ENCODE measurements at places on chromosomes 6 and 20.

DNA sequence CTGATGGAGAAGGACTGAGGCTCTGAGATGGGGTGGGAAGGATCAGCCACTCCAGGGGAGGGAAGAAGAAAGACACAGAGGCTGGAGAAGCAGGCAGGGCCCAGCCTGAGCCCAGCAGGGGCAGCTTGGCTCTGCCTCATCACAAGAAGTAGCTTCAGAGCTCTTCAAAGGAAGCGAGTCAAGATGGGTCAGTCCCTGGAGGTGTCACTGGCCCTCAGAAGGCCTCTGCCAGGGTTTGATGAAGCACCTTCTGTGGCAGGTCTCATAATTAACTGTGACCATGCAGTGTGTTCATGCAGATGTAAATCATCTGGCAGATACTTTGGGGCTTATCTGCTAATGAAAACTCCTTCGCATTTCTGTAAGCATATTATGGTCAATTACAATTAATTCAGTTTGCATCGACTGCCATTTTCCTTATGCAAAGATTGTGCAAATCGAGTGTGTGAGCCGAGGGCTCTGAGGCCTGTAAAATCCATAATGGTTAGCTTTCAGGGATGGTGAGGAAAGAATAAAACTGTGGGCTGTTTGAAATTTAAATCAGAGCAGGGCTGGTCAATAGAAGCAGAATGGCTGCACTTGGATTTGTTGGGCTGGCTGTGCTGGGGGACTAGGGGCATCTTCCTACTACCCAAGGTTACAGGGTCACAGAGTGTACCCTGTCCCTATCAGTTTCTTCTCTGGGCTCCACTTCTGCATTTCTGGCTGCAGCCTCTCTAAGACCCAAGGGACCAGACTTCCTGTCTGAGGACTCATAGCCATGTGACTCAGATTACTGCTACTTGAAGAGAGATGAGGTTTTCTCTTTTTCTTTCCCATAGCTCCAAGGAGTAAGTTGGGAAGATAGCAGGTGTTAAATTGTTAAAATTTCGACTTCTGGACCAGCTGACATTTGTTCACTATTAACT is 376.6 kb downstream of the DHX35 start:
- DNase-seq = no peak

DNA sequence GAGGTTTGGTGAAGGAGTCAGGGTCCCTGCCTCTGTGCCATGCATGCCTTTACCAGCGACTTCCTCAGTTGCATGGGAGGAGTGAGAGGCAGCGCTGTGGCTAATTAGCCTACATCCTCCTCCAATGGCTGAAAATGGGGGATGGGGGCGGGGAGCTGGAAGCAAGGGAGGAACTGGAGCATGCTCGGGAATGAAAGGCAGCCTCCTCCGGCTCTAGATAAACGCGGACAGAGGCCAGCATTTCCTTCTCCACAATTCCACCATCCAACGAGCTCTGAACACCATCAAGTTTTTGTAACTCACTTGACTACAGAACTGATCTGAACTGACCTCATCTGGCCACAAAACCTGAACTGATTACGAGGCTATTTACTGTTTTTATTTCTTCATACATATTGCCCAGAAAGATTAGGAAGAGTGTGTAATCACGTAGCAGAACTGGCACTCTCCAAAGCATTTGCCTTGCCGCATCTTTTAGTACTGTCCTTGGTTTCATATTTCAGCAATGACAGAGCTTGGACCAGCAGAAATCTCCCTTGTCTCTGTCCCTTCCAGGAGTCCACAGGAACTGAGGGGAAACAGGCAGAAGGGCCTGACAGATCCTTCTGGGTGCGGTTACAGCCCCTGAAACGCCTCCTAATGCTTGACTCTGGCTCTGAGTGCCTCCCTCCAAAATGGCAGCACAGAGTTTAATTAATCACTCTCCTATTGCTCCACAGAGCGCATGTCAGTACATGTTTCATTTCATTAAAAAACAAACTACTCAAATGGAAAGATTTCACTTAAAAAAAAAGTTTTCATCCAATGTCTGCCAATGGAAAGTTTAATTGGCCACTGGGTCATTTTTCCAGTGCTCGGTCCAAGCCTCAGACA is 58.2 kb upstream of the TRAF3IP2 start:
- no peak for DNase-seq

DNA sequence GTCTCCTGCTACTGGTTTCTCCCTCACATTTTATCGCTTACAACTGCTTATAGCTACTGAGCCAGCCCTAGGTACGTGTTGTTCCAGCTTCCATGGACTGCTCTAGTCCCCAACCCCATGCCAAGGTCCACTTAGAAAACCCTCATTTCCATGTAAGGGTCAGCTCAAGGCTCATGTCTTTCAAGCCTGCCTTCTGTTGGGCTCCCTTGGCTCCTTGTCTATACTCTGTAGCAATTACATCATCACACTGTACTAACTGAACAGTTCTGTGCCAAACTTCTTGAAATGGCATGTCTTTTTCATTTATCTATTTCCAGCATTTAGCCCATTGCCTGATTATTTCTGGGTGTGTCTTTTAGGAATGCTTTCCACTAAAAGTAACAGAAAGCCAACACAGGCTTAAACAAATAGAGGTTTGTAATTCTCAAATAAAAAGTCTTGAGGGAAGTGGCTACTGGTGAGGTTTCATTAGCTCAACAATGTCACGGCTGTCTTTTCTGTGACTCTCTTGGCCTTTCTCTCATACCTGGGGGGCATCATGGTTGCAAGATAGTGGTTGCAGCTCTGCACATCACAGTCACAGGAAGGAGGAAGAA is 317.6 kb downstream of the TPBG start:
- no peak for DNase-seq

DNA sequence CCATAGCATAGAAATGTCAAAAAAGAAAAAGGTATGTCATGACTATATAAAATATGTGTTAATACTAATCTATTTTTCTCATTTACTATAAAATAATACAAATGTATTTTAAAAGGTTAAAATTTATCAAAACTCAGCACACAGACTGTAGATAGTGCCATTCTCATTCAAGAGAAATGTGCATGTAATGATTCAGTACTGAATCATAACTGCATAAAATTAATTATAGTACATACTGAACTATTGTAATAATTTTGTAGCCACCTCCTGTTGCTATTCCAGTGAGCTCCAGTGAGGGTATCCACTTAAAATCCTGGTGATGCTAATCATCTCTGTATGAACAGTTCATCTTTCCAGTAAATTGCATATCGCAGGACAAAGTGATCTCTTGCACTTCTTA is 82.8 kb downstream of the HMGCLL1 start:
- DNase-seq = no peak

- no peak for DNase-seq
Observed at GRCh38 chr20:33730946-33731692, 677 bp upstream of the ZNF341 start.

GRCh38 chr20:47455133-47456040 is 46.3 kb upstream of the NCOA3 start:
- DNase-seq = no peak

DNA sequence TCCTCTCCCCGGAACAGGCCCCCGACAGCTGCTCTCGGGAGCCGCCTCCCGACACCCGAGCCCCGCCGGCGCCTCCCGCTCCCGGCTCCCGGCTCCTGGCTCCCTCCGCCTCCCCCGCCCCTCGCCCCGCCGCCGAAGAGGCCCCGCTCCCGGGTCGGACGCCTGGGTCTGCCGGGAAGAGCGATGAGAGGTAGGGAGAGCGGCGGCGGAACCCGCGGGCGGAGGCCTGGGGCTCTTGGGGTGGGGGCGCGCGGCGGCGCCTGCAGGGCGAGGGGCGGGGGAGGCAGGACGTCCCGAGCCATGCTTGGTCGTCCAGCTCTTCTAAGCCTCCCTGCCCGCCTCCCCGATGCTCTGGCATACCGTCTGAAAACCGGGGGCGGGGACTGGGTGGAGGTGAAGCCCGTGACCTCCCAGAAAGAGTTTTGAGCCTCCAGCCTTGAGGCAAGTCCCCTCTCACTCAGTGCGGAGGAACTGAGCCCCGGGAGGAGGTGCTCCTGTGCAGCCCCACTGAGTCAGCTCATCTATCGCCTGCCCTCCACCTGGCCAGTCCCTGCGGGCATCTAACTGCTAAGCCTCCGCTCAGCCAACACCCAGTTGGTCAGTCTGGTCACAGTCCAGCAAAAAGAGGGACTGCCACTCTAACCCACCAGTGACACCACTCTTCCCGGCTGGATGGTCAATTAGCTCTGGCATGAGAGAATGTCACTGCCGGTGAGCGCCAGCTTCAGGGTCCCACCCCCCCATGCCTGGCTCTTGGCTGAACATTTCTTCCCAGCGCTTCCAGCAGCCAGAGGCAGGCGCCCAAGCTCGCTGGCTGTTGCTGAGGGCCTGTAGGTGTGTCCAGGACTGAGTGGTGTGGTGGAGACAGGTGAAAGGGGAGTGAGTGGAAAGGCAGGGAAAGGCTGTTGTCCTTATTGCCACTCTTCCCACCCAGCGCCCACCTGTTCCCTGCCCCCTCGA is 482 bp downstream of the DDR1 start:
- DNase-seq = no peak

DNA sequence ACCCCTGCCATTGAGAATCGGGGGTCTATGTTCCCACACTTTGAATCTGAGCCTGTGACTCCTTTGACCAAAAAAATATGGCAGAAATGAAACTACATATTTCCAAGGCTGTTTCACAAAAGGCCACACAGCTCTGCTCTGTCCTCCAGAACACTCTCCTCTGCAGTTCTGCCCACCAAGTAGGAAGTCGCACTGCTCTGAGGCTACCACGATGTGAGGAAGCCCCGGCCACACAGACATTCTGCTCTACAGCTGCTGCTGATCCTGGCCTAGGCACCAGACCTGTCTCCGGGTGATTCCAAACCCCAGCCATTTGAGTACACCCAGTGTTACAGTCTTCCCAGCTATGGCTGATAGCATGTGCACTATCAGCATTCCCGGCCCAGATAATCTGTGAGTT is 85.1 kb downstream of the LYRM4 start:
- DNase-seq = no peak

DNA sequence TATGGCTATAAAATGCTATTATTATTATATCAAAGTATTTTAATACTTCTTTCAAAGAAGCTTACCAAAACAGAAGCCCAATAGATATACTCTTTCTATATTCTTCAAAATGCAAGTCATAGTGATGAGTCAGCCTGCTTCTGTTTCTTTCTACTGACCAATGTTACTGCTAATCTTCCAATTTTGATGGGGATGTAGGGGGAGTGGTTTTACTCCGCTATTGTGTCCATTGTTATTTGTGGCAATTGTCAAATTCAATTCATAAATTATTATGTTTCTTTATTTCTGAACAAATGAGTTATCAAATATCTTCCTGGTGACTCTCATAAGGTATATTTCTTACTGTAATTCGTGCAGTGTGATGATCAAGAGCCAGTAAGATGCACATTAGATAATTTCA is 221.5 kb upstream of the DEFB112 start:
- no peak for DNase-seq

DNA sequence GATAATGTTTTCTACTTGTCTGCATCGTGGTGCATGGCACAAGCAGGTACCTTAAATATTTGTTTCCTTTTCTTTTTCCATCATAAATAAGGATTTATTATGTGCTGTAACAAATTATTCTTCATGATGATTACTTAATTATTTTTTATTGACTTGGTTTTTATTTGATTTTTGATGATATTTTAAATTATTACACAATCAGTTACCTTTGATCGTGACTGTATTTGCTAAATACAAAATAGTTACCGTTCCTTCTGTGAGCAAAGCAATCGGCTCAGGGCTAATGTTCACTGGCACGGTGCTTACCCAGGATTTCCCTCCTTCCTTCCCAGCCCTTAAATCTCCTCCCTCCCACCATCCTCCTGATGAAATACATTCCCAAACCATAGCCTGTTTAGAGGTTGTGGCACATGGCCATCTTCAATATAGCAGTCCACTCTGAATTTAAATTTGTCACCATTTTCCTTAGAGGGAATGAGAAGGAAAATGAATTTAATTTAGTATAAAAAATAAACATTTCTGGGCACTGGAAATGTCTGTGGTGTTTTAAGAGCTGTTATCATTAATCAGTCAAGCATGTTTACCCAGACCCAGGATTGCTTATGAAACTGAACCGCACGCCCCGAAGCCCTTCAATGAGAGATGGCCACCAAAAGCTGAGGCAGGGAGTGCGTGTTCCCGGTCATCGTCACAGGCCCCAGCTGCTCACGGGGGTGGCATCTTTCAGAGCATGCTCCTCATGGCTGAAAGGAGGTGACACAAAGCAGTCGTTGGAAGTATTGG is 23.0 kb upstream of the EXOC2 start:
- DNase-seq = no peak

GRCh38 chr6:4093288-4093687 is 14.4 kb upstream of the FAM217A start:
- no peak for DNase-seq

- no peak for DNase-seq
Observed at GRCh38 chr20:48783533-48784272, 44.1 kb downstream of the PREX1 start.

DNA sequence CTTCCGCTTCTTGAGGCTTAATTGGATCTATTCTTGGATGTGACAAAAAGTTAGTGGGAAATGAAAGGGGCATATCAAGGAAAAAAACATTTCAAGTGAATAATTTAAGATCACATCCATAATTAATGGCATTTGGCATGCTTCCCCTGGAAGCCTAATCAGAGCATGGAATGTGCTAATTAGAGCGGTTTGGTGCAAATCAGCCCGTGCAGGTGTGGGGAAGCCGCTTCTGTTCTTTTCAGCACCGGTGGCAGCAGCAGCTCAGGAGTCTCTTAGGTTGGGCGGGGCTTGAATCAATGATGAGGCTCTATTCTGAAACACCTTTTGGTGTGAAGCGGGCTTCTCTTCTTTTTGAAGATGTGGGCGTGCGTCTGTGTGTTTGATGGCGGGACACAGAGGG is 301.2 kb downstream of the LRFN2 start:
- DNase-seq = no peak

DNA sequence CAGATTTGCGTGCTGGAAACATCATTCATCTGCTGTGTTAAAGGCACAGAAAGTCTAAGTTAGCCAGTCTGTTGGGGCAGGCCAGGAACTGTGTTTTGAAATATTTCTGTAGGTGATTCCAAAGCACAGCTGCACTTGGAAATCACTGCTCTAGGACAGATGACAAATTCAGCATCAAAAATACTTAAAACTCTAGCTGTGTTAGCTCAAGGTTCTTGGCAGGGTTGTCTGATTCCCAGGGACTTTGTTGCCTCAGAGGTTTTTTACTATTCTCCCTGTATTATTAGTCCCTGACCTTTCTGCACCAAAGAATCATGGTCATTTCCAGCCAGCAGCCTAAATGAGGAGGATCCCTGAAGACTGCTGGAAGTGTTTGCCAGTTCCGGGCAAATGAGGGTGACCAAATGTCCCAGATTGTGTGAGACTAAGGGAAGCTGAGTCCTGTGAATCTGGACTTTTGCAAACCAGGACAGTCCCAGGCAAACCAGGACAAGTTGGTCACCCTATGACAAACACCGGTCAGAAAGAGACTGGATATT is 84.3 kb upstream of the TMEM30A start:
- no peak for DNase-seq

Data from stimulated activated CD8-positive, alpha-beta memory T cell treated with anti-CD3 and anti-CD28 coated beads, Interleukin-7, amount 100 ng/mL, for 24 hours (primary cell).